ENCODE measurements at places on chromosomes 5 and 9.

DNA sequence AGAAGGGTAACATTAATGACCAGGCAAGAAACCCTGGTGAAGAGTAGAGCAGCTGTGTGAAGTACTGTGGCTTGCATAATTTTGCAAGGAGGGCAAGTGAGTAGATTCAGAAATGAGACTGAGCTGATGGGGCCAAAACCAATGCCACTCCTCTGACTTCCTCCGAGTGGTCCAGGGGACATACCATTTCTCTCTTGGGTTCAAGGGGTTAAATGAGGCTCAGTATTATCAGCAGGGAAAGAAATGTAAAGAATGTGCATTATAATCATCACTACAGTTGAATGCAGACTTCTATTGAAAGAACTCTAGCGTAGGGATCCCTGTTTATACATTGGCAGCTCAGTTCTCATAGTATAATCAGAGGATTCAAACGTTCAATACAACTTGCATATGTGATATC, 9.9 kb downstream of the POLR3G start:
- no peak for DNase-seq

GRCh38 chr9:89249001-89249400, 62.0 kb upstream of the CKS2 start:
- DNase-seq = no peak

DNA sequence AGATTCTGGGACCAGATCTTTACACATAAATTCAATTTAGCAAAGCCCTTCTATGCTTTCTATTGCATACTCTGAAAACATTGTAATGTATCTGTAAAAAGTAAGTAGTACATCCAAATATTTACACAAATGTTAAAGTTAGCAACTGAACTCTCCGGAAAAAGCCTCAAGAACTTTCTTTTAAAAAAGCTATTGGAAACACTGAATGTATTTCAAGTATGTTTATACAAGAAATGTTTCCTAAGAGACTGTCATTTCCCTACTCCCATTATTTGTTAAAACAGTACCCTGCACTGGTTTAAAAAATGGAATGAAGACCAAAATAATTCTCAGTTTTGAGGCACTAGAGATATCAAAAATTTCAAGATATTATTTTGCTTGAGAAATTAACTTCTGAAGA, 44.8 kb upstream of the TRIM36 start:
- DNase-seq = no peak

DNA sequence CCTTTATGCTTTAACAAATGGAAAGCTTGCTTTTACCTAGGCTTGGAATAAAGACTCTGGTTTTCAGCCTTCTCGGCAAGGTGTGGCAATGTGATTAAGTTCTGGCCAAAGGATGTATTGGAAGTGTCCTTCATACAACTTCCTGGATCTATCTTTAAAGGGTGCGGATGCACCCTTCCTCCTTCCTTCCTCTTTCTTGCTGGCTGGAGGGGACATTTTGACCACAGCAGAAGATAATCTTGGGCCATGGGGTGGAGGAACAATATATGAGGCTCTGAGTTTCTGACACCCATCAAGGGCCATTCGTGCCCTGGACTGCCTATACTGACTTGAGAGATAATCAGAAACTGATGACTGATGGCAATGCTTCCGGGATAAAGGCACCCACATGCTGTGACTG, 145.7 kb downstream of the ACER2 start:
- no peak for DNase-seq

DNA sequence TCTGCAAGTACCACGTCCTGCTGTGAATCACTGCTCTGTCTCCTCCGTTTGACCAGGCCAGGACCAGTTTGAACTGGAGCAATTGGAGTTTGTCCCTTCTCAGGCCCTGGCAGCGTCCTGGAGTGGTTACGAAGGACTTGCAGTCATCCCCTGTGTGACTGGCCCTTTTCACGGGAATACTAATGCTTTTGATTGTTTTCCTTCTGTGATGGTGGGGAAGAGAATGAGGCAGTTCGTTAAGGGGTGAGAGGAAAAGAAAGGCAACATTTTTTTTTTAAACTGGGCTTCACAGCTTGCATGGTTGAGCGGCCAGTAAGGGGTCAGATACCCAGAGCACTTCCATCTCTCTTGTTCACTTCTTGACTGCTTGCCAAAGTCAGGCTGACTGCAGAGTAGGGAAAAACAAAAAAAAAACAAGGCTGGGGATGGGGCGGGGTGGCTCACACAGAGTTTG, 153.5 kb upstream of the STK32A start:
- DNase-seq = no peak

DNA sequence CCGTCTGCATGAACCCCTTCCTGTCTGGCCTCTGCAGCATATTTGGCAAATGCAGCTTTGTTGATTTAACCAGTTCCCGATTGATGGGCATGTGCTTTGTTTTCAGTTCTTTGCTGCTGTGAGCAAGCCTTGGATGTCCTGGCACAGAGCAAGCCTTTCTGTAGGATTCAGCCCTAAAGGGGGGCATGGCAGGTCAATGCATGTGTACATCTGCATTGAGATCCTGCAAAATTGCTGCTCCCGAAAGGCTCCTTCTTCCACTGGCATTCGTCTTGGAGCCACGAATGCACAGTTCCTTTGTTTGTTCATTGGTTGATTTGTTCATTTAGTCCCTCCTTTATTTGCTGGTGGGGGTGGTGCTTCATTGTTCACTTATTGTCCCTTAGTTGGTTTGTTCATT, 34.8 kb downstream of the COL5A1 start:
- no peak for DNase-seq

DNA sequence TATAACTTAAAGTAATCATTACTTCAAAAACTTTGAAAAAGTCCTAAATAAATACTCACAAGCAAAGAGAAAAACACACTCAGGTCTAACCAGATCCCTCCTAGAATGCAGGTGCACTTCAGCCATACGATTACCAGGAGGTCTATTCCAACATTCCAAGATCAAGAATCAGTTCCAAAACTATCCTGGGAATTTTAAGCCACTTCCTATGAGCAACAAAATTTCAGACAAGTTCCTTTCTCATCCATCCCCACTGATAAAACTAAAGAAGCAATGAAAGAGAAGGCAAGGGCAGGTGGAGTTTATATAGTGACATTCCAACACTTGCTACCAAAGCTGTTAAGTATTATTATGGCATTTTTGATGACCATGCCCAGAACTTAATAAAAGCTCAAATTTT, 29.6 kb downstream of the MLLT3 start:
- peak; percentile 41 for DNase-seq

Data from AG10803 (cell line).